ENCODE measurements at places on chromosomes 12 and 14.

- DNase-seq: no peak
Observed at GRCh38 chr14:77991128-77991772, 178.9 kb upstream of the NRXN3 start.

DNA sequence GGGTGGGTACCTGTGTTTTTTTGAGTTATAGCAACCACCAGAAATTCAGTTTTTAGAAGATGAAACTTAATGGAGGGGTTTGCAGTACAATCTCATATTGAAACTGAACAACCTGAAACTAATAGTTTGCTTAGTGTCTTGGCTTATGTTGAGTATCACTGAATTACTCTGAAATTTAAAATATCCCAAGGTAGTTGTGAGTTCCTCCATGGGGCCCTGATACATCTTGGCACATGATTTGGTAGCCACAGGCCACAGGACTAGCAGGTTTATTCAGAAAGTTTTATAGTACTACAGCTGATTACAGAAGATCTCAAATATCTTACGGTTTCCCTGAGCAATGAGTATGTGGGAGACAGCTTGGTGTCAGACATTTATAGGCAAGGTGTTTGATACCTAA lies 10.4 kb downstream of the PTGES3 start:
- no peak for DNase-seq

DNA sequence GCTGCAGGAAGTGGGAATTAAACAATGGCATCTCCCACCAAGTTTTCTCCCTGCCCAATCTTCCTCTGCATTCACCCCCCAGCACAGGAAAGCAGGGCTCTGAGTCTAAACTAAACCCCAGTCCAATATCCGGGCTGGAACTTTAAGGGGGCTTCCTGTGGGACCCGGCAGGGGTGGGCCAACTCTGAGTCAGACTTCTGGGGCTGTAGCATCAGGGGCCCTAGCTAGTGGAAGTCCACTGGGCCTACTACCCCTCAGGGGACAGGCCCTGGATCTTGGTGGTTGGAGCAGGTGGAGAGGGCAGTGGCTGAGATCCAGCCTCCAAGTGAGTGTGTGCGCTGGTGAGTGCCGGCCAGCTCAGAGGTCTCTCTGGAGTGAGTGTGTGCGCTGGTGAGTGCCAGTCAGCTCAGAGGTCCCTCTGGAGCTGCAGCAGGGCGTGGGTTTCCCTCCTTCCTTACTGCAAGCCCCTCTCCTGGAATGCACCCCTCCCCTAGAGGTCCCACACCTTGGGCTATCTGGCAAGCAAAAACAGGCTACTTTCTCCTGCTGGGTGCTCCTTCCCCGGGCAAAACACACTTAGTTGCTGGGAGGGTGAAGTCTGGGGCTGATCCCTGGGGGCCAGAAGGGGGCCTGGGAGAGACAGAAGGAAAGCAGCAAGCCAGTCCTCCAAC lies 5.6 kb upstream of the LHX5 start:
- DNase-seq: no peak

DNA sequence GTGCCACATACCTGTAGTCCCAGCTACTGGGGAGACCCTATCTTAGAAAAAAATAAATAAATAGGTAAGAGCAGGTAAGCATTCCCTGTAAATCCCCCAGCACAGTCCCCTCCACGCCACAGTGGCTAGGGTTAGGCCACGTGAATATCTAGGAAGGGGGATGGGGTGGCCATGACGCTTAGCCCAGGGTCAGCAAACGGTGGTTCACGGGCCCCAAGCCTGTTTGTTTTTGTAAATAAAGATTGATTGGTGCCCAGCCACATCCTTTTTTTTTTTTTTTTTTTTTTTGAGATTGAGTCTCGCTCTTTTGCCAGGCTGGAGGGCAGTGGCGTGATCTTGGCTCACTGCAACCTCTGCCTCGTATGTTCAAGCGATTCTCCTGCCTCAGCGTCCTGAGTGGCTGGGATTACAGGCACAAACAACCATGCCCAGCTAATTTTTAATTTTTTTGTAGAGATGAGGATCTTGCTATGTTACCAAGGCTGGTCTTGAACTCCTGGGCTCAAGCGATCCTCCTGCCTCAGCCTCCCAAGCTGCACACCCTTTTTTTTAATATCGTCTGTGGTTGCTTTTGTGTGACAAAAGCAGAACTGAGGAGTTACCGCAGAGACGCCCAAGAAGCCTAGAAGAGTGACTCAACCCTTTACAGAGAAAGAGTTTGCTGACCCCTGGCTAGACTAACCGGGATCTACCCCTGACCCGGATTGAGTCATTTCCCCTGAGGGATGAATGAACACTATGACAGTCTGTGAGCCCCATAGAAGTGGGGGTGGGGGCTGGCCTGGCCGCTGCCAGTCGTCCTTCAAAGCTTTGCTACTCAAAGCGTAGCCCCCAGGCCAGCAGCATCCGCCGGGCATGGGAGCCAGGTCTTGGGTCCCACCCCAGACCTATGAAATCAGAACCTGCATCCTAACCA lies 113.7 kb upstream of the NCOR2 start:
- DNase-seq: no peak

GRCh38 chr12:46886541-46887041 lies 60.8 kb upstream of the SLC38A4 start:
- no peak for DNase-seq

GRCh38 chr12:114391088-114391487 lies 14.9 kb downstream of the TBX5 start:
- DNase-seq: no peak

- DNase-seq: no peak
Observed at GRCh38 chr12:83476695-83477690, 790.3 kb downstream of the TMTC2 start.

GRCh38 chr14:36171607-36172006 lies 4.9 kb downstream of the PTCSC3 start:
- DNase-seq: no peak

GRCh38 chr12:113874326-113874725 lies 91.8 kb downstream of the RBM19 start:
- no peak for DNase-seq

GRCh38 chr12:18849080-18849479 lies 111.2 kb downstream of the CAPZA3 start:
- no peak for DNase-seq

DNA sequence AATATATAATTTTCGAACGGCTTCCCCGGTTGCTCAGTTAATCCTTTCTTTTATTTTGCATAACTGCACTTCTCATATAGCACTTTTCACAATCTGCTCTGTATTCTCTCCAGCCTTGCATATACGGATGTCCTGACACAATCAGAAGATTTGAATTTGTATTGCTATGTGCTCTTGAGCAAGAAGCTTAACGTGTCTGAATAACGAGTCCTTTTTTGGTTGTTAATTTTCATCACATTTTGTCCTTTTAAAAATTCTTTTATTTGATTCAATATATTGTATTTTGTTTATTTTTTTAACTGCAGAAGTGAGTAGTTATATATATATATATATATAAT lies 17.6 kb downstream of the A2M start:
- DNase-seq: no peak

- no peak for DNase-seq
Observed at GRCh38 chr14:61019537-61019936, 38.5 kb downstream of the SLC38A6 start.

DNA sequence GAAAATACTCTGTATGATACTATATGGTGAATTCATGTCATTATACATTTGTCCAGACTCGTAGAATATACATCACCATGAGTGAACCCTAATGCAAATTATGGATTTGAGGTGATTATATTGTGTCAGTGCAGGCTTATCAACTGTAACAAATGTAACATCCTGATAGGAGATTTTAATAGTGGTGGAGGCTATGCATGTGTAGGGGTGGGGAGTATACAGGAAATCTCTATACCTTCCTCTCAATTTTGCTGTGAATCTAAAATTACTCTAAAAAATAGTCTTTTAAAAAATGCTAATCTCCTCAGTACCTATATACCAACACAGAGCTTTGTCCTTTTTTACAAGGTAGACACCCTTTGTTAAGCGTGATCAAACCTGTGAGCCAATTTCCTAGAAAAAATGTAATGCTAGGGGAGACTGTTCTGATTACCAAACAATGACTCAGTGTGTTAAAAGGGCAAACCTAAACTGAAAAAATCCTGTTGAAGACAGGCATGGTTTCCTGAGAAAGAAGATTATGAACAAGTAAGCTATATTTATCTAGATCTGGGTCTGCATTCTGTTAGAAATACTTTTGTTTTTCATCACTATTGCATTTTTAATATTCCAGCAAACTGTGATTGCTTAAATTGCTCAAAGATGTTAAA lies 170.9 kb downstream of the DUSP6 start:
- DNase-seq: no peak

GRCh38 chr12:28629691-28630090 lies 439.4 kb downstream of the CCDC91 start:
- DNase-seq: no peak
